ENCODE measurements at places on chromosomes 6 and 20.

- DNase-seq, result no peak
Observed at GRCh38 chr6:82030761-82031503, 216.6 kb downstream of the IBTK start.

GRCh38 chr6:135667691-135668455, 170.3 kb upstream of the AHI1 start:
- DNase-seq, result no peak

- no peak for DNase-seq
Observed at GRCh38 chr6:89260832-89261231, 43.7 kb upstream of the GABRR1 start.

DNA sequence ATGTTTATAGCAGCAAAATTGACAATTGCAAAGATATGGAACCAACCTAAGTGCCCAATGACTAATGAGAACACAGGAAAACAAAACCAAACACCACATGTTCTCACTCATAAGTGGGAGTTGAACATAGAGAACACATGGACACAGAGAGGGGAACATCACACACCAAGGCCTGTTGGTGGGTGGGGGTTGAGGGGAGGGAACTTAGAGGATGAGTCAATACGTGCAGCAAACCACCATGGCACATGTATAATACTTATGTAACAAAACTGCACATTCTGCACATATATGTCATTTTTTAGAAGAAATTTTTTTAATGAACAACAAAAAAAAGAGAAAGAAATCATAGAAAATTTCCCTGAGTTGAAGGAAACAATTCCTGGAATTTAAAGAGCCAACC, 3.9 kb downstream of the EPM2A start:
- no peak for DNase-seq

DNA sequence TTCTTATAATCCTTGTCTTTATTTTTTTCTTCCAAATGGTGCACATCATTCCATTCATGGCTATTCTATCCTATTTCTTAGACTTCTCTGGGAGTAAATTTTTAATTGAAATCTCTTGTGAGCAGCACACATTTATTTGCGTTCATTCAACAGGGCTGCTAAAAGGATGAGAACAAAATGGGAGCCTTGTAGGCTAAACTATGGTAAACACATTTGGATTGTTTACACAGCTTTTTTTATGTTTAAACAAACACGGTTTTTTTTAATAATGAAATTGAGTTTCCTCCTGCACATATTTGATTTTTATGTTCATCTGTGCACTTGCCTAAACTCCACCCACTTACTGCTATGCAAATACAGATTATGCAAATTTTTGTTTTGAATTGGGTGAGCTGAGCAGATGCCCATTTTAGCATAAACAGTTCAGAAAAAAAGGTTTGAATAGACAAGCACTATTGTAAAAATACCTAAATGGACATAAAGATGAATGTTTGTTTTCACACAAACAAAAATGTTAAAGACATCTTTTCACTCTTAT, 92.0 kb downstream of the OLIG3 start:
- no peak for DNase-seq

DNA sequence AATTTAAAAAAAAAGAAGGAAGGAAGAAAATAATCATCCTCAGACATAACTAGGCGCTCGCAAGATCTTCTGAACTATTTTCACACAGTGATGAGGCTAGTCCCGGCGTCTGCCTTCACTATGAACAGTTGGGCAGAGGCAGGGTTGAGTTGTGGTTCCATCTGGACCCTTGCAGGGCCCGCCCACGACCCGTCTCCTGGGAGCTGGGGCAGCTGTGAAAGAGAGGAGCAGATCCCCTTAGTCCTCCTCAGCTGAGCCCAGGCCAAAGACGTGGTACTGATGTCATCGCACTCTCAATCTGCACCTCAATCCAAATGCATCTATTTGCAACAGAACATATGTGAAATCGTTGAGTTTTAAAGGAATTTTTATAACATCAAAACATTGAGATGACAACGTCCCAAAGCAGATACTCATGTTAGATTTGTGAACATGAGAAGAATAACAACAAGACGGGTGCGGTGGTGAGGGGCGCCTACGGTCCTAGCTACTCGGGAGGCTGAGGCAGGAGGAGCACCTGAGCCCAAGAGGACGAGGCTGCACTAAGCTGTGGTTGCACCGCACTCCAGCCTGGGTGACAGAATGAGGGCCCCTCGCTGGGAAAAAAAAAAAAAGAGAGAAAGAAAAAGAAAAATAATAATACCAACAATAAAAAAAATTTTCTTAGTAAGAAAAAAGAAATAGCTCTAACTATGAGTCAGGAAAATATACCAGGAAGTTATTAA, 15.3 kb downstream of the TCFL5 start:
- no peak for DNase-seq

- no peak for DNase-seq
Observed at GRCh38 chr20:46770330-46771194, 61.1 kb downstream of the SLC2A10 start.

GRCh38 chr6:161237176-161237575, 36.7 kb downstream of the AGPAT4 start:
- no peak for DNase-seq

DNA sequence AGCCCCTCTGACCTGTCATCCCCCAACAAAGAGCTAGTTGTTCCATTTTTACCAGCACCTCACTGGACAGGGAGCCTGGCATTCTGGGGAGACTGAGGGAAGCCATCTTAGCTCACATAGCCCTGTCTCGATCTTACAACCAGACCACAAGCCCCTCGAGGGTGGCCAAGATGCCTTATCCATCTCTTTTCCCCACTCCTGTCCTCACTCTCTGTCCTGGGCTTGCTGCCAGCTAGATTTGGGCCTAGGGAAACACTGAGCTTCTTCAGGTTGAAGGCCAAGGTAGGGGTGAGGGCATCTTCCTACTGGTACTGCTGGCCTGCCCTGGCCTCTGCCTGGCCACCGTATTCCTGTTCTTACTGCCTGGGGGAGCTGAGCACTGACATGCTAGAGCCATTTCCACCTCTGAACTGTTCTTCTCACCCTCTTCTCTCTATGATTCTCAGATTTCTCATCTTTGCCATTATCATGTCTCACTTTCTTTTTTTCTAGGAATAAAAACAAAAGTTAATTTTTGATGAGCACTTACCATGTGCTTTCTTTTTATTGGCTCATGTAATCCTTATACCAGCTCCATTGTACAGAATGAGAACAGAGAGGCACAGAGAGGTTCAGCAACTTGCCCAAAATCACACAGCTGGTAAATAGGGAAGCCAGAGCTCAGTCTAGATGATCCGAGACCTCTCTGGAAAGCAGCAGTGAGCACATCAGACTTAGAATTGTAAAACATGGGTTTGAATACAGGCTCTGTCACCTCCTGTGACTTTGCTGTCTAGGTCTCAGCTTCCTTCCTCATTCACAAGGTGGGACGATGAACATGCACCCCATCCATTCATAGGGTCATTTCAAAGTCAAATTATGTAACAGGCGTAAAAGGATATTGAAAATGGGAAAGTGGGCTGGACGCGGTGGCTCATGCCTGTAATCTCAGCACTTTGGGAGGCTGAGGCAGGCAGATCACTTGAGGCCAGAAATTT, 28.7 kb downstream of the FGD2 start:
- no peak for DNase-seq

GRCh38 chr6:154901876-154902552, 93.1 kb upstream of the TIAM2 start:
- DNase-seq, result no peak

DNA sequence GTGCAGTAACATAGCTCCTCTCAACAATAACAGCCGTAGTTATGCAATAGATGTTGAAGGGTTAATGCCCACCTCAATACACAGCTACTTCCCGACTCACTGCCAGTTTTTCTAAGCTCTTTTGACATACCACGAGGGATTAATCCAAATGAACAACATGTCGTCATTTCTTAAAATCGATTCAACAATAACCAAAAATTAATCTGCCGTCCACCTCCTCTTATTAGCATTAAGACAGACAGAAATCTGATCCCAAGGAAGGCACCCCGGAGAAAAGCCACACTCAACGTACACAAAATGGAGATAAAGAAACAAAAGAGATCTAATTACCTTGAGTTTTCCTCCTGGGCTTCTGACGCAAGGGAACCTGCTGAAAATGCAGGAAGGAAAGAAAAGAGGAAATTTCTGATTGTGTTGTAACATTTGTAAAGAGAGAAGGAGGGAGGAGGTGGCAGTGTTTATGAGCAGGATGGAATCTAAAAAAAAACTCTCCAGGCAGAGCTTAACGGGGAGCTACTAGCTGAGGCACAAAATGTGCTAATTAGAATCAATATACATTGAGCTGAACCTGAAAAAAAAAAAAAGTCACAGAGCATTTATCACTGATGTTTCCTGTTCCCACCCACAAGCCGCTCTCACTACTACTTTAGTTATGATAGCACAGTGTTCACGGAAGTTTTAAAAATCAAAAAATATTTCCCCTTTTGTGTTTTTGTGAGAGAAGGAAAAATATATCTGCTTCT, 109.3 kb downstream of the IPCEF1 start:
- no peak for DNase-seq

DNA sequence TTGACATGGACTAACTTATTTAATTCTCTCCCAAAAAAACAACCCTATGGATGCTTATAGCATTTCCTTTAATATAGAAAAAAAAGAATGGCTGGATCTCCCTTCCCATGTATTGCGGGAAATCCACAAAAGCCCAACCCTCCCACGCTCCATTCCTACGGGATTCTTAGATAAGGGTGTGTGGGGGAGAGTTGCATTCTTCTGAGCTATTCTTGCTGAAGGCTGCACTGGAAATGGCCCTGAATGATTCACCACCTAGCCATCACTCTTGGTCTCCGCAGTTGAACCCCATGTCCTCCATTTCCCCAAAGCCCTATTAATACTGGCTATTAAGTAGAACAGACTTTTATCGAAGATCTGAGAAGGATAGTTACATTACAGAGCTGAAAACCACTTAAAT, 41.9 kb upstream of the ADGRF5 start:
- DNase-seq, result no peak

GRCh38 chr6:139327038-139327437, 35.2 kb upstream of the TXLNB start:
- no peak for DNase-seq

GRCh38 chr6:74507649-74508048, 698.2 kb downstream of the COL12A1 start:
- DNase-seq, result no peak

DNA sequence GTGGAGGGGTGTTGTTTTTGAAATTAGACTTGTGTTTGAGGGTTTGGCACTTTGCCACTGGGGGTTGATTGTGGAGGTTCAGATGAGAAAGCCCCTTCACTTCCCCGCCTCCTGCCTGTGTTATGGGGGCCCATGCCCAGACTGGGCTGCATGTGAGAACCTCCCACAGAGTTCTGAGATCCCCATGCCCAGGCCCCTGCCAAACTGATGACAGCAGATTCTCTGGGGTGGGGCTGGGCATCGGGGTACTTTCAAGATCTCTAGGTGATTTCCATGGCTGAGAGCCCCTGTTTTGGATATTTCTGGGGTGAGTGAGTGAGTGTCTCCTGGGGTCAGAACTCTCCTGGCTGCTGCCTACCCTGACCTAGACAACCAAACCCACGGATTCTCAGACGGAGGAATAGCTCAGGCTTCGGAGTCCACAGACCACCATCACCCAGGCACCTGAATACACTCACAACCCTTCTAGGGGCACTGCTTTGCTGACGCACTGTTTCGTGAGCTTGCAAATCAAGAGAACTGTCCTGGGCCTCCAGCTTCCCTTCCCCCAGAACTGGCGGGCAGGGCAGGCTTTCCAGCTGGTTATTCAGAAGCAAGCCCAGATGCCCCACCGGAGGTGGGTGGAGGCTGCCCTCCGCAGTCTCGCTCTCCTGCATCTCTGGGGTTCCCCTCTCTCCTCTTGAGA, 6.3 kb downstream of the BCAS1 start:
- DNase-seq, result no peak

DNA sequence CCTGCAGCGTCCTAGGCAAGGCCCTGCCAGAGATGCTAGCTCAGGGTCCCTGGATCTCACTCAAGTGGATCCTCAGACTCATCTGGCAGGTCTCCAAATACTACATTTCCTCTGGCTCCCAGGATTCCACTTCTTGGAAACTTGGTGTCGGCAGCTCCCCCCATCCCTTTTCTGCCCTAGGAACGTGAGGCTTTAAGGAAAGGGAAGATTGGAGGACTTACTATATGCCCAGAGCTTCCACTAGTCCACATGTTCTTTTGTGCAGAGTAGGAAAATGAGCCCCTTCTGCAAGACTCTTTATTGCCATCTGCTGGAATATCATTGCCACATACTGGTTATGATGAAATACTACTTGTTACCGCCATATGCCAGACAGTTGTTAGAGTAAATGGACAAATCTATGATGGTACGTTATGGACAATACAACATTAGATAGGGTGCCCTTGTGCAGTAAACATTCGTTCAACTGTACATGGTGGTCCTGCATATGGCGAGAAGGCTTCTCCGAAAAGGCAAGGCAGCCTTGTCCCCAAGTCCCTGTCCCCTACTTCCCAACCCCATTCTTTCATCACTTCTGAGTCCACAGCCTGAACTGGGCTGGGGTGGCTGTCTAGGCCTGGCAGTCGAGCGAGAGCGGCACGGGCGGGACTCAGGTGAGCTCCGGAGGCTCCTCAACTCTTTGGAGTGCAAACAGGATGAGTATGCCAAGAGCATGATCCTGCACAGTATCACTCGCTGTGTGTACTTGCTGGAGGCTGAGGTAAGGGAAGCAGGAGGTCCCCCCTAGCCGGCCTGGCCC, 780 bp downstream of the ARMC12 start:
- peak; percentile 77 for DNase-seq

GRCh38 chr6:112407101-112407590, 60.0 kb downstream of the RFPL4B start:
- no peak for DNase-seq

GRCh38 chr6:158758941-158759479, 60.2 kb downstream of the EZR start:
- no peak for DNase-seq

- DNase-seq, result no peak
Observed at GRCh38 chr20:63065911-63066310, 59.1 kb upstream of the BHLHE23 start.

DNA sequence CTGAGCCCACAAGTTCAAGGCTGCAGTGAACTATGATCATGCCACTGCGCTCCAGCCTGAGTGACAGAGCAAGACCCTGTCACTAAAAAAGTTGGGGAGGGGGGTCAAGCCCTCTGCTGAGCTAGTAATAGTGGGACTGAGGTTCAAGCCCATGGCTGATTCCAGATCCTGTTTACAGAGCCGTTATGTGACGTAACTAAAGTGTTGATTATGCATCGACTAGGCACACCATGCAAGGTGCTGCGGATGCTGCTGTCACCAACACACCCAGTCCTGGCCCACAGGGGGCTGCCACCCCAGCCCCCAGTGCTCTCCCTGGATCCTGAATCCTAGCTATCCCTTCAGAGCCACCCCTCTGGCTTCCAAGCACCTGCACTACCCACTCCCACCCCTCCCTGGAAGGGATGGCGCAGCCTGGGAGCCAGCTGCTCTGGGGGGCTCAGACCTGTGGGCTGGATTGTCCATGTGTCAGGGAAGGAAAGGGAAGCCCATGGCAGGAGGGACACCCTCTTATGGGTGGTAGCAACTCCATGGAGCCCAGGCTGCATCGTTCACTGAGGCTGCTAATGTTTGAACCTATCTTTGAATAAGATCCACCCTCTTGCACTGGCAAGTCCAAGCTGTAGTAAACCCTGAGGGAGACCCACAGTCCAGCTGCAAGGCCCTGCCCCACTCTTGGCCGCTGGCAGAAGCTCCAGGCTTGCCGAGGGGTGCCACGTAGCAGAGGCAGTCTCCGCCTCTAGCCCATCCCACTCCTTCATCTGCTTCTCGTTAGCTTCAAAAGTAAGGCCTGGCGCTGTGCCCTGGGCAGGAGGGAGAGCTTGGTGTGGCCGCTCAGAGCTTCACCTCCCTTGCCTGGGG, 95.0 kb downstream of the SNX5 start:
- DNase-seq, result peak; percentile 96

GRCh38 chr6:130037207-130037811, 18.9 kb downstream of the L3MBTL3 start:
- no peak for DNase-seq

- DNase-seq, result no peak
Observed at GRCh38 chr6:119043265-119043664, 35.2 kb downstream of the FAM184A start.

Data from AG04450 (cell line).